ENCODE measurements at places on chromosomes 5 and 9. TPM values are rescaled to one million over a fixed set of nuclear protein-coding genes. Genes with fewer than 3 reads are reported as not detected.

GRCh38 chr9:121326130-121326838 lies 43.8 kb downstream of the STOM start:
- H3K4me3 ChIP-seq = no peak overlapping the region
- H3K27ac ChIP-seq = no peak overlapping the region
- H3K4me1 ChIP-seq = no peaks in the 10 kb centered on the region
- H3K27me3 ChIP-seq = no peaks in the 10 kb centered on the region
- no peak for DNase-seq

DNA sequence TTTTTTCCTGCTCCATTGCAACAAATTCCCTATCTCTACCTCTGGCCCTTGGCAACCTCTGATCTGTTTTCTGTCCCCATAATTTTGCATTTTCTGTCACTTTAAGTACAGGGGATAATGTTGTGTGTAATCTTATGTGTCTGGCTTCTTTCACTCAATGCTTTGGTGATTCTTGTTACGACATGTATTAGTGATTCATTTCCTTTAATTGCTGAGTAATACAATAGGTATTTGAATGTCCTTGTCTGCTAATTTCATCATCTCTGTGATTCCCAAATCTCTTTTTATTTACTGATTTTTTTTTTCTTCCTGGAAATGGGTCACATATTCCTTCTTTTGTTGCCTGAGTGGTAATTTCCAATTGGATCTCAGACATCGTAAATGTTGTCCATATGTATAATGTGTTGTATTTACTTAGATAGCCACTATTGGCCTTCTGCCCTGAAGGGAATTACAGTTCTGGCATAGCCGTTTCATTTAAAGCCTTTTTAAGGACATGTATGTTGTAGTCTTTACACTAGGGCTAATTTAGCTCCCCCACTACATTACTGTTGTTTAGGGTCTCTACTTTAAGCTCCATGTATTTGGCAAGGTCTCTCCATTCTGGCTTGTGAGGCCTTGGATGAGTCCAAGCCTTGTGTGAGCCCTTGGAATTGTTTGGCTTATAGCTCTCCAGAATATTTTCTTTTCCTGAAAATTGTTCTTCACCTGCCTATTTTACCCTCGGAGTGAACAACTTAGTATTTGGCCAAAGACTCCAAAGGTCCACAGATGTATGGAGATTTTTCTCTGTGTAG lies 683.8 kb downstream of the LRRC70 start:
- DNase-seq = no peak
- H3K4me1 ChIP-seq = no peaks in the 10 kb centered on the region
- H3K27me3 ChIP-seq = no peaks in the 10 kb centered on the region

DNA sequence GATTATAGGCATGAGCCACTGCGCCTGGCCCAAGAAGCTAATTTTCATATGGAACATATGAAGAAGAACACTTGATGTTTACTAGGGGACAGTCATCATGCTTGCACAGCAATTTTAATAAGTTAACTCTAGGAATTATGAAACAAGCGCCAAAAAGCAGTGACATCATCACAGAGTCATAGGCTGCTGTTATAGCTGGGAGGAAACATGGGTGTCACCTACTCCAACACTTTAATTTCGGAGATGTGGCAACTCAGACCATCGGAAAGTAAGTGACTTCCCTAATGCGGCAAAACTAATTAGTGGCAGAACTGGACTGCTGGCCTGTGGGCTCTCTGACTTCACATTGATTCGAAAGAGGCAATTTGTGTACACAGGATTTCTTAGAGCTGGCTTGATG lies 38.1 kb upstream of the EQTN start:
- H3K27ac ChIP-seq = no peak overlapping the region
- no peak for DNase-seq
- no peak overlapping the region for H3K4me3 ChIP-seq
- no peaks in the 10 kb centered on the region for H3K4me1 ChIP-seq
- H3K27me3 ChIP-seq = peaks cover 2% of the 10 kb centered on the region

DNA sequence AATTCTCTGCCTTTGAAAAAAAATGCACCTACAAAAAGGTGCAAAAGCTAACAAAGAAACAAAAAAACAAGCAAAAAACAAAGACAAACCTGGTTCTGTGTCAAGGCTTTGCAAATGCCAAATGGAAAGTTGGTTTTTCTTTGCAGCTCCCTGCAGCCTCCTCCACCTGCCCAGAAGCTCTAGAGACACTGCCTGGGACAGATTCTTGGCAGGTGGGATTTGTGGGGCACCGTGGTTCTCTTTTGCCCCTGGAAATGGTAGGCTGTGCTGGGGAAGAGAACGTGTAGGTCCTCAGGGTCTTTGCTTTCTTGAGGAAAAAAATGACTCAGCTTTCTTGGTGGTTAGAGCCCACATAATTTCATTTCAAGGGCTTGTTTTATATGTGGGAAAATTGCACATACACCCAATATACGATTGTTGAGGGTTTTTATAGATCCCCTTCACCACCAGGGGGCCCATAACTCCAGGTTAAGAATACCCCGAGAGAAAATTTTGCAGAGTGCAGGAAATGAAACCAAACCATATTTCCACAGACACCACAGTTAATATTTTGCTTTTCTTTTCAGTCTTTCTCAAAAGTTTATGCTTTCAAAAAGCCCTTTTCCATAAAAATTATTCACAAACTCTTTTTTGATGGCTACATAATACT lies 58.7 kb downstream of the NXNL2 start:
- H3K4me1 ChIP-seq = no peaks in the 10 kb centered on the region
- no peaks in the 10 kb centered on the region for H3K27me3 ChIP-seq
- H3K27ac ChIP-seq = no peak overlapping the region
- H3K4me3 ChIP-seq = no peak overlapping the region
- no peaks in the 10 kb centered on the region for H3K36me3 ChIP-seq

DNA sequence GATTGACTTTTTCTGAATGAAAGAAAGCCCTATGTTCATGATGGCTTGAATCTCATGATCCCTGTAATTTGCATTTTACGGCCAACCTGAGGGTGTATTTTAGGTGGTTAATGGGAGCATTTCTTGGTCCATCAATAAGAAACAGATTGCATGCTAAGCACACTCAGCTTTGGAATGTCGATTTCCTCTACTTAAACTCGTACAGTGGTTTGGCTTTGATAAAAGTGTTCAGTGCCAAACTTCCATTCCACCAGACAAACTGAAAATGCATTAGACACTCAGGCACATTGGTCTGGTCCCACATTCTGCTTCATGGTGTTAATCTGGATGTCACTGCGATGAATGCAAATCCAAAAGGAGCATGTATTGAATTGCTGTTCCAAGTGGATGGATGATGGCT lies 77.0 kb downstream of the VCAN start:
- H3K36me3 ChIP-seq = no peaks in the 10 kb centered on the region
- no peaks in the 10 kb centered on the region for H3K4me1 ChIP-seq
- no peaks in the 10 kb centered on the region for H3K27me3 ChIP-seq
- no peak overlapping the region for H3K27ac ChIP-seq
- no peak overlapping the region for H3K4me3 ChIP-seq
- DNase-seq = no peak

- no peaks in the 10 kb centered on the region for H3K27me3 ChIP-seq
- no peaks in the 10 kb centered on the region for H3K36me3 ChIP-seq
These were observed 7.1 kb downstream of the PHYHD1 start for GRCh38 chr9:128927731-128928411.

- H3K36me3 ChIP-seq = no peaks in the 10 kb centered on the region
- H3K4me1 ChIP-seq = no peaks in the 10 kb centered on the region
- DNase-seq = no peak
- no peak overlapping the region for H3K4me3 ChIP-seq
These were observed 213.8 kb upstream of the ACTBL2 start for GRCh38 chr5:57696389-57696769.

- no peak overlapping the region for H3K4me3 ChIP-seq
- no peaks in the 10 kb centered on the region for H3K36me3 ChIP-seq
- H3K4me1 ChIP-seq = no peaks in the 10 kb centered on the region
- no peak for DNase-seq
- H3K27ac ChIP-seq = no peak overlapping the region
- H3K27me3 ChIP-seq = peaks cover 8% of the 10 kb centered on the region
These were observed 147.0 kb upstream of the ZNF366 start for GRCh38 chr5:72654231-72654630.

DNA sequence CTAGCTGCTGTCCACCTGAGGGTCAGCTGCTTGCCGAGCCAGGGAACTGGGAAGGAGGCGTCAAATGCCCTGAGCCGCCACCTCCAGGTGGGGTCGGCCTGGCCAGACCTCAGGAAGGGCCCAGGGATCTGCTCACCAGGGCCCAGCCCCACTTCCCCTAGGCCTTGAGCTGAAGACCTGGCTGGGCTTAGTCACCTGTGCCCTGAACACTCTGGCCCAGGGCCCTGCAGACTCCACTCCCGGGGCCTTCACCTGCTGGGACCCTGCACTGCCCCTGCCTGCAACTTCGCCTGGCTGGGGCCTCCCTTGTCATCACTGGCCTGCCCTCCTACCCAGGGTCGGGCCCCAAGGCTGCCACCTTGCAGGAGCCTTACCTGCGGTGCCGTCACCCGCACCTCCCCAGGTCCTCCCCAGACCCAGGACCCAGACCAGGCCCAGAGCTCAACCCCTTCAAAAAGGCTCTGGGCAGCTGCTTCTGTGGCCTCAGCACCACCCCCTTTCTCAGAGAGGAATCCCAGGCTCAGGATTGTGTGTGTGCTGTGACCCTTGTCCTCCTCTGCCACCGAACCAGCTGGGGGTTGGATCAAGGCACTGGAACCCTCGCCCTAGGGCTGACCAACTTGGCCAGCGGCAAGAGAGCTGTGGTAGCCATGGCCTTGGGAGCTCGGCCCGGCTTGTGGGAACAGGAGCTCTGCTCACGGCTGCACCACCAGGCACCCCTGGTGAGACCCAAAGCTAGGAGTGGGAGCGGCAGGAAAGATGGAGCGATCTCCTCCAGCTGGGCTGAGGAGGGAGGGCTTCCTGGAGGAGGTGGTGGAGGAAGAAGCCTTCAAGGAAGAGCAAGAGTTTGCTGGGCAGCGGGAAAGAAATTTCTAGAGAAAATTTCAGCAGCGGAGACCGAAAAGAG lies 1.2 kb upstream of the NELFB start:
- H3K27ac ChIP-seq = no peak overlapping the region
- no peaks in the 10 kb centered on the region for H3K36me3 ChIP-seq
- no peaks in the 10 kb centered on the region for H3K27me3 ChIP-seq
- H3K4me1 ChIP-seq = peaks cover 4% of the 10 kb centered on the region
- DNase-seq = no peak
- peak overlapping the region; percentile 68 for H3K4me3 ChIP-seq

DNA sequence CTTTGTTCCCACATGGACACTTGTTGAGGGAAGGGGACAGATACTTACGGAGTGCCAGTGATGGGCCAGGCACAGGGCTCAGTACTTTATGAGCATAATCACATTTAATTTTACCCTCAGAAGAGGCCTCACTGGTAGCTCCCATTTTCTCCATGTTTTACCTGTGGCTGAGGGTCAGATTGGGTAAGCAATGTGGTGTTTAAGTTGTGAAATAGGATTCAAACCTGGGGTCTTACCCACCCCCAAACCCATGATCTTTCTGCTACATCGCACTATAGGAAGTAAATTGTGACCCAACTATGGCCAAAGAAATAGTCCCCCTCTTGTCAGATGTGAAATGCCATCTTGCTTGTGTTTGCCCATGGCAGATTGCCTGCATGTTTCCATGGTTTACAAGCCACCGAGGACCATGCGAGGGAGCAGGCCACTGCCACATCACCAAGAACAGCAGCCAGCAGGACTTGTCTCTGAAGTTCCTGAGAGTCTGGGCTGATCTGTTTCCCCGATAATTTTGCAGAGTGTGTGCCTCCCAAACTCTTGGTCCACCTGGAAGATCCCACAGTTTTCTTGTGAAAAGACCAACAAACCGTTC lies 95.4 kb downstream of the MACROH2A1 start:
- H3K4me1 ChIP-seq = no peaks in the 10 kb centered on the region
- no peak overlapping the region for H3K27ac ChIP-seq
- no peak overlapping the region for H3K4me3 ChIP-seq
- no peaks in the 10 kb centered on the region for H3K27me3 ChIP-seq
- no peaks in the 10 kb centered on the region for H3K36me3 ChIP-seq

DNA sequence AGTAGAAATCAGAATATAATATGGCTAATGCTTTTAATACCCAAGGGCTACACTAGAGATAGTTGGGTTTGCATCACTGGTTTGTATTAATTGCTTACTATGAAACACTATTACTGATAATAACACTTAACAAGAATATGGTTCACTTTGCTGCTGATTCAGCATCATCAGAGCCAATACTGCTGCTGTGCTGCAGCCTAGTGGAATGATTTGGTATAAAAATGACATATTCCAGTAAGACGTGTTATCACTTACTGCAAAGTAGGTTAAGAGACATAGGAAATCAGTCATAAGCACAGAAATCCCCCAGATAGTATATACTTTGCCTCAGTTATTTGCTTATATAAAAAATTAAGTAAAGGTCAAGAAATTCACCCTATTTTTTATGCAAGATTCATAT lies 2.8 kb downstream of the CDH10 start:
- no peak for DNase-seq
- H3K36me3 ChIP-seq = no peaks in the 10 kb centered on the region
- H3K27me3 ChIP-seq = no peaks in the 10 kb centered on the region
- H3K4me3 ChIP-seq = no peak overlapping the region
- H3K27ac ChIP-seq = no peak overlapping the region

DNA sequence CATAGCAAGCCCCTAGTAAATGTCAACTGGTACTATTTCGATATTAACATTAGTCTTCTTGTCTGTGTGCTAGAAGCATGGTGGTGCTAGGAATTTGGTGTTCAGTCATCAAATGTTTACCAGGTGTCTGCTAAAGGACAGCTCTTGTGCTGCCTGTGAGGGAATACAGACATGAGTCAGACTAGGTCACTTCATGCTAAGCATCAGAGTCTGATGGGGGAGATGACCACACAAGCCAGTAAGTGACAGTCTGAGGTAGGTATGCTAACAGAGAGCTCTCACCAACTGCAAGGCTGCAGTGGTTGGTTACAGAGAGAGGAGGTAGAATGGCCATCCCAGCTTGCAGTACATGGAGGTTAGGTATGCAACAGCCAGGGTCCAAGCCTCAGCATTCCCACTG lies 320.9 kb downstream of the CDK5RAP2 start:
- H3K4me1 ChIP-seq = no peaks in the 10 kb centered on the region
- no peak overlapping the region for H3K4me3 ChIP-seq
- DNase-seq = no peak
- peaks cover 4% of the 10 kb centered on the region for H3K27me3 ChIP-seq

- no peak for DNase-seq
- H3K4me3 ChIP-seq = peak overlapping the region; percentile 94
- peaks cover 51% of the 10 kb centered on the region for H3K27me3 ChIP-seq
- H3K27ac ChIP-seq = no peak overlapping the region
- H3K36me3 ChIP-seq = no peaks in the 10 kb centered on the region
These were observed 428 bp downstream of the EFNA5 start for GRCh38 chr5:107670087-107670931.

DNA sequence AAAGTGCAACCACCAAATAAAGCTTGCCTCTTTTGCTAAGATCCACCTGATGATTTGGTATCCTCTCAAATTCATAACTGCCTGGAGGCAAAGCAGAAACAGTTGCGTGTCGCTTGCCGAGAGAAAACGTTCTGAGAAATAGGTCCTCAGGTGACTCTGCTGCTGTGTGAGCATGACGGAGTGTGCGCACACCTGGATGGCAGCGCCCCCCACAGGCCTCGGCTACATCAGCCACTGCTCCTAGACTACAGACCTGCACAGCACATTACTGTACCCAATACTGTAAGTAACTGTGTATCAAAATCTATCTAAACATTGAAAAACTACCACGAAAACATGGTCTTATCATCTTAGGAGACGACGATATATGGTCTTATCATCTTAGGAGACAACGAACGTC lies 87.4 kb downstream of the CAMSAP1 start:
- no peaks in the 10 kb centered on the region for H3K4me1 ChIP-seq
- H3K36me3 ChIP-seq = peaks cover 86% of the 10 kb centered on the region
- H3K4me3 ChIP-seq = no peak overlapping the region
- no peaks in the 10 kb centered on the region for H3K27me3 ChIP-seq

The WWC1 gene
- total RNA-seq = 2.0 TPM

The PCDHB10 gene
- total RNA-seq = not detected

The NR6A1 gene
- not detected for total RNA-seq

The PTGES2 gene
- total RNA-seq = 79.2 TPM

The CDO1 gene
- not detected for total RNA-seq

Measured in T-cell (primary cell).